ENCODE measurements at places on chromosomes 6 and 20.

DNA sequence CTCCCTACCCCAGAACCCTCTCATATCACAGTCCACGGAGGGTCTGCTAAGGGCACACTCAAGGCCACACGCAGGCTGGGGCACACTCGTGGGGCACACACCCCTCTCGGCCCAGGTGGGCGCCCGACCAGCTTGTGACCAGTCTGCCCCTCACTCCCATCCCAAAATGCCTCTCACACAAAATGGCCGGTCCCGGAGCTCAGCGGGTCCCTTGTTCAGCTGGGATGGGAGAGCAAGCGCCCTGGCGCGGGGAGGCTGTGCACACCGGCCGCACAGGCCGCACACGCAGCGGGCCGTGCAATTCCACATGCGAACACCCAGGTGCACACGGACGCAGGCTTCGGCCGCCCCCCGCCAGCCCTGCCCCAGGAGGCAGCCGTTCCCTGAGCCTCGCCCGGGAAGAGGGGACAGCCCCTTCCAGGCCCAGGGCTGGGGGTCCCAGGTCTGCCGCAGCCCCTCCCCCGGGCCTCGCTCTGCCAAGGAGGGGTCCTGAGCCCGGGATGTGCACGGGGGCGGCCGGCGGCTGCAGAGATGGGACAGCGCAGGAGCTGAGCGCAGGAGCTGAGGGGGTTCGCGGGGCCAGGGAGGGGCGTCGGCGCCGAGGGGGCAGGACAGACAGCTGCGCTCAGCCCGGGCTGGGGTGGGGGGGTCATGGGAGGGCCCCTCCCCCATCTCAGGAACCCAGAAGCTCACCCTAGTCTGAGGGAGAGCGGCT lies 1.3 kb downstream of the KCNQ2 start:
- DNase-seq, result no peak

DNA sequence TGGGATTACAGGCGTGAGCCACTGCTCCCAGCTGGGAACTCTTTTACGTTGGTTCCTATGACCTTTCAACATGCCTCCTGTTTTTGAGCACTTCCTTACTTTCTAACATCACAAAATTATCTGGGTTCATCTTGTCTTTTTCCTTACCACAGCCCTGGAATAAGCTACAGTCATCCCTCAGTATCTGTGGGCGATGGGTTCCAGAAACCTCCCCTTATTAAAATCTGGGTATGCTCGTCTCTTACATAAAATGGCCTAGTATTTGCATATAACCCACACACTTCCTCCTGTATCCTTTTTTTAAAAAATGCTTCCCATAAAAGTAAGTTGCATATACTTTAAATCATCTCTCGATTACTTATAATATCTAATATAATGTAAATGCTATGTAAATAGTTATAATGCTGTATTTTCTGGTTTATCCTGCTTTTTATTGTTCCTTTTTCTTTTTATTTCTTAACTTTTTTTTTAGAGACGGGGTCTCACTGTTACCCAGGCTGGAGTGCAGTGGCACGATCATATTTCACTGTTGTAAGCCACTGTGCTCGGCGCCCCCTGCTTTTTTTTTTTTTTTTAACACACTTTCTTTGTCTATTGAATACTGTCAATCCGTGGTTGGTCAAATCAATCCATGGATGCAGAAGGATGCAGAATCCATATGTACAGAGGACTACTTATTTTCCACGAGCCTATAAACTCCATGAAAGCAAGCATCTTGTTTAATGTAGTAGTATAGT lies 9.2 kb downstream of the RPF2 start:
- DNase-seq, result no peak

DNA sequence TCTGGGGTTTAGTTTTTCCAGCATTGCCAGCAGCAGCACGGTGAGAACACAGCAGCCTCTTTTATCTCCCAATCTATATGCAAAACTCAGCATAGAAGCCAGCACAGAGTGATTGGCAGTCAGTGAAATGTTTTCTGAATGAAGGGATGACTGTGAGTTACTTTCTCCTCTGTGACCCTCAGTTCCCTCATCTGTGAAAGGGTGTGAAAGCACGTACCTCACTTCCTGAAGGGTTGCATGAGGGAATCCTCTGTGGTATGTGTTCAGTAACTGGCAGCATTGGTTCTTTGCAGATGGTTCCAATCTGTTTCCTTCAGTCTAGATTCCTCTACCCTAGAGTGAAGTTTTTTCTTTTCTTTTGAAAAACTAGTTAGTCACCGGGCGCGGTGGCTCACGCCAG lies 40.0 kb downstream of the EFCAB8 start:
- DNase-seq, result no peak

DNA sequence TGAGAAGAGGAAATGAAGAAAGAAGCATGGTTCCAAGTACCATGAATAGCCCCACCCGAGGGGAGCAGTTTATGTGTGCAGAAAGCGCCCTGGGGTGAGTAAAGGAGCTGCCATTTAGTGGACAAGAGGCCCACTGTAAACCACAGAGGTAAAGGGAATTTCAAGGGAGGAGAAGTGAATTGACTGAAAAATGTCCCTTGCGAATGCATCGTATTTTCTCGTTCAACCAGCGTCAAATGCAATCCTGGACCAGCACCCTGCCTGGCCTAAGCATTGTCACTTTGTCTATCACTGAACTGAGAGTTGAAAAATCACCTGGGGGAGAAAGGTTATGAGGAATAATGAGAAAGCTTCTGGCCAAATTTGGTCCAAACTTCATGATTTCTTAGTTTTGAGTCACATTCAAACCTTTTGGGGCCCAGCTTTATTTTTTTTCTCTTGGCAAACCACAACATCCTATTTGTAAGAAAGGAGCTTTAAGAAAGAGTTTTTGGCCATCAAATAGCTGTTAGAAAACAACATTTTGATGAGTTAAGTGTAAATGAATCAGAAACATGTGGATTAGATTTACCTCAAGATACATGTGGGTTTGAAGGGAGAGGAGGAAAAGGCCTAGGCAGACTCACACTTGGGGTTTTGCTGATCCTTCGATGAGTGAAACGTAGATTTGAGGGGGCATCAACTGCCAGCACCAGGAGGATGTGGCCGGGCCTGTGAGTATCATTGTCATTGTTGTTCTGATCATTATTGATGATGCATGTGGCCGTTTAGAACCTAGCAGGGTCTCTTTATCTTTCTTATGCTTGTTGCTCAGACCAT lies 214.0 kb downstream of the CLIC5 start:
- no peak for DNase-seq

- no peak for DNase-seq
Measured at GRCh38 chr20:23019403-23019802, 15.7 kb upstream of the SSTR4 start.

- no peak for DNase-seq
Measured at GRCh38 chr6:33095681-33096080, 19.9 kb downstream of the HLA-DPB1 start.

GRCh38 chr20:31823360-31824124 lies 4.4 kb downstream of the MYLK2 start:
- no peak for DNase-seq

DNA sequence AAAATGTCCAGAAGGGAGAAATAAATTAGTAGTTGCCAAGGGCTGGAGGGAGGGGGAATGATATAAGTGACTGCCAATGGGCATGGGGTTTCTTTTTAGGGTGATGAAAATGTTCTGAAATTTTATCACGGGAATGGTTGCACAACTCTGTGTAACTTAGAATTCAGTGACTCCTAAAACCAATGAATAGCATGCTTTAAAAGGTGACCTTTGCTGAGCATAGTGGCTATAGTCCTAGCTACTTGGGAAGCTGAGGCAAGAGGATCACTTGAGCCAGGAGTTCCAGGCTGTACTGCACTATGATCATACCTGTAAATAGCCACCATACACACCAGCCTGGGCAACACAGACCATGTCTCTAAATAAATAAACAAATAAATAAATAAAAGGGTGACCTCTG lies 109.0 kb downstream of the ATG5 start:
- no peak for DNase-seq

DNA sequence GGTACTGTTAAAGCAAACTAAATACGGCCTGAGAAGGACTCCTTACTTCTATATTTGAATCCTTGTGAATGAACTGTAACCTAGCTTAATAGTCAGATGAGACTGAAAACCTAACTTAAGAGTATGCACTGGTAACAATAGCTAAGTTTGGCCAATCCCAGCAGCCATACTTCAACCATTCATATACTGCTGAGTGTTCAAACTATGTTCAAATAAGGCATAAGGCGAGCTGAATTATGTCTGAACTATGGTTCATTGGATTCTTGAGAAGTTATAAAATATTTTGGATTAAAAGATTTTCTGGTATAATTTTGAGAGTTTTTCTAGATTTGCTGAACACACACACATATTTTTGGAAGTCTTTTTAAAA lies 2.2 kb downstream of the SMPDL3A start:
- DNase-seq, result no peak

GRCh38 chr6:148771212-148771601 lies 24.4 kb downstream of the UST start:
- DNase-seq, result no peak

DNA sequence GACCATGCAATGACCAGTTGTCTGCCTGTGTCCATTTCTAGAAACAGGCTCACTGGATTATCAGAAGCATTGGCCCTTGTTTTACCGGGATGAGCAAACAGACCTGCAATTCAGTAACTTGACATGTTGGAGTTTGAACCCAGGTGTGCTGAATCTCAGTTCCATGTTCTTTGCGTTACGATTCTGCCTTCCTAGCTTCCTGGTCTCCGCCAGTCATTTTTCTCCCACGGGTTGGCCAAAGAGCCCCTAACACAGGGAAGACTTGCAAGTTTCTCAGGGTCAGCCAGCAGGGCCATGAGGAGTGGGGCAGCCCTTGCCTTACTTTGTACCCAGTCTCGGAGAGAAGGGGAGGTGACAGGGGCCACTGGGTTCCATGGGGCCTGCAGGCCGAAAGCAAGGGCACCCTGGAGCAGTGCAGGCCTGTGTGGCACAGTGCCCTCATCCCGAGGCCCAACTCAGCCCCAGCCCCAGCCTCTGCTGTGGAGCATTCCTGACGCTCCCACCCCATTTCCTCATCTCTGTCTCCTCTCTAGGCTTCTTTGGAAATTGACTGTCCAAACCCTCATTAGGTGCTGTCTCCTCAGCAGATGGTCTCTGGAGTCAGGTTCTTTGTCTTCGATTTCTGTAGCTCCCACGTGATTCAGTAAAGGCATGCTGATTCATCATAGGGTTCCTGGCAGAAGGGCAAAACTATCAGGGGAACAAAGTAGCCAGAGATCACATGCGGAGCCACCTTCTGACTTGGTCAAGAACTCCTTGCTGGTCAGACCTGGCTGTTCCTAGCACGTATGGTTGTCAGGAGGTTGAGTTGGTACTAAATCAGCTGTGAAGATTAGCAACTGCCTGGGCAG lies 23.6 kb downstream of the CDS2 start:
- DNase-seq, result no peak

- DNase-seq, result no peak
Measured at GRCh38 chr6:27479319-27480182, 6.6 kb upstream of the ZNF184 start.

GRCh38 chr6:158283304-158283980 lies 28.8 kb upstream of the TULP4 start:
- DNase-seq, result no peak

GRCh38 chr6:63864061-63864460 lies 228.5 kb downstream of the PHF3 start:
- no peak for DNase-seq

- no peak for DNase-seq
Measured at GRCh38 chr20:54199283-54199682, 8.6 kb upstream of the PFDN4 start.

DNA sequence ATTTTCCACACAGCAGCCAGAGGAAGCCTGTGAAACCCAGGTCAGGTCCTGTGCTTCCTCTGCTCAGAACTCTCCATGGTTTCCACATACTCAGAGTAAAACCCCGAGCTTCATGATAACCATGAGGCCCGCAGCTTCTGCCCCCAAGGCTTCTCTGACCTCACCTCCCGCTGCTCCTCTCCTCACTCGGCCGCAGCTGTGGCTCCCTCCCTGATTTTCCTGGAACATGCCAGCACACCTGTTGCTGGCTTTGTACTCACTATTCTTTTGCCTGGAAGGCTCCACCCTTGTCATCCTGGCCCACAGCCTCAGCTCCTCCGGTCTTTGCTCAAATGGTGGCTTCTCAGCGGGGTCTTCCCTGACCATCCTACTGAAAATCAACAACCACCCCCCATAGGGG lies 341.7 kb downstream of the PREX1 start:
- DNase-seq, result no peak

DNA sequence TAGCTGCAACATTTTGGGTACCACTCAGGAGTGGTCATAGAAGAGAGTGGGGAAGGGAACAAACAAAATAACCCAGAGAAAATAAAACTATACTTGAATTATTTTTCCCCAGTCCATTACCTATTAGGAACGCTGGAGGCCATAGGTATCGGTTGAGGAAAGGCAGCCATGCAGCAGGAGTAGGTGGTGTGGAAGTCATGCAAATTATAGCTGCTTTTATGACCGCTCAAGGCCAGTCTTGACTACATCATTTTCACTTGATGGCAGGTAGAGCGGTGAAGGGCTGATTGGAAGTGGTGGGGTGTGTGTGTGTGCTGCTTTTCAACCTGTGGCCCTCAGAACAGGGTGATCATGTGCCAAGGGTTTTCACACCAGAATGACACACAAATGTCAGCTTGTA lies 36.5 kb upstream of the KIF13A start:
- no peak for DNase-seq

GRCh38 chr6:84137051-84137375 lies 90.4 kb downstream of the CEP162 start:
- no peak for DNase-seq

- no peak for DNase-seq
Measured at GRCh38 chr6:156946370-156946936, 169.3 kb downstream of the ARID1B start.

DNA sequence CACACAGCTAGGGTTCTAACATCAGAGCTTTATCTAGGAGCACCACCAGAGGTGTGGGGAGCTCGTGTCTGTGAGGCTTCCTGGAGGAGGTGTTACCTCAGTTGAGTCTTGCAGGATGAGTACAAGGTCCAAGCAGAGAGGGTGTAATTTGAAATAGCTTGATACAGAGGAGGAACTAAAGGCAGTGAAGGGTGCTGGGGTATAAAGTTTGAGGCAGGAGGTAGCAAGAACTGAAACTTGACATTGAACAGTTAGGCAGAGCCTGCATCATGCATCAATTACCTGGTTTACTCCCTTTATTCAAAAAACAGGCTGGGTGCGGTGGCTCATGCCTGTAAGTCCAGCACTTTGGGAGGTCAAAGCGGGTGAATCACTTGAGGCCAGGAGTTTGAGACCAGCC lies 241.2 kb downstream of the UST start:
- no peak for DNase-seq

GRCh38 chr6:95094751-95095663 lies 482.3 kb upstream of the MANEA start:
- DNase-seq, result no peak

- DNase-seq, result no peak
Measured at GRCh38 chr6:5208471-5208971, 52.2 kb downstream of the LYRM4 start.

- DNase-seq, result no peak
Measured at GRCh38 chr6:52611833-52612232, 35.0 kb upstream of the TRAM2 start.

DNA sequence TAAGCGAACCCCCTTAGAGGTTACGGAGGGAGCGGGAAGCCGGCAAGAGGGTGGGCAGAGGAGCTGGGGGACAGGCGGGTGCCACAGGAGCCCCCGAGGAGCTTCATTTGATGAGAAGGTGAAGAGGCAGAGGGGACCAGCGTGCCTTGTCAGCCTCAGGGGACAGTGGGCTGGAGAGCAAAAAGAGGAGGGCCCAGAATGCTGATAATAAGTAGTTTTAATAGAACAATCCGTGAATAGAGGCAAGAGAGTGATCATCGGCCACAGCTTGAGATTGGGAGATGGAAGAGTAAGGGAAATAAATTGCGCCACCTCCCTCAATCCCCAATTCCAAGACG lies 1.3 kb downstream of the COL19A1 start:
- DNase-seq, result no peak

Data from left renal pelvis (tissue), 4 donors.